ENCODE measurements at places on chromosomes 1 and 21.

GRCh38 chr1:246246430-246246829 is 260.6 kb downstream of the SMYD3 start:
- no peak for DNase-seq

GRCh38 chr21:41142051-41142795 is 25.7 kb upstream of the BACE2 start:
- peak; percentile 67 for DNase-seq

DNA sequence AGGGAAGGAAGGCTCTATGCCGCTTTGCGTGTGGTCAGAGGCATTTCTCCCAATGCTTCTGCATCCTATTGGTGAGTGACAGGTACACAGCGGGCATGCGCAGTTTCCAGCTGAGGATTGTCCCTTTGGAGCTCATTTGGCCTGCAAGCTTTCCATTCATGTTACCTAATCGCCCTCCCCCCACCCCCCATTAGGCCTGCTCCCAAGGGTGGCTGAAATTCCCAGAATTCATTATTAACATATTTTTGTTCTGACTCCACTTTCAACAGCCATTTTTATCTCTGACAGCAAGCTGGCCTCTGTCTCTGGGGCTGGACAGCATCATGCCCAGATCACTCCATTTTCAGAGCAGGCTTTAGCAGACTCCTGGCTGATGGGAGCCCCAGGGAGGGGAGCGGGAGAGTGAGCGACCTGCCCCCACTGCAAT is 25.6 kb downstream of the MIS18A start:
- peak; percentile 50 for DNase-seq

GRCh38 chr1:53592521-53592982 is 133.4 kb downstream of the DMRTB1 start:
- no peak for DNase-seq

- no peak for DNase-seq
Observed at GRCh38 chr1:26574719-26575251, 45.2 kb downstream of the RPS6KA1 start.

- DNase-seq: no peak
Observed at GRCh38 chr1:96998466-96998865, 276.9 kb downstream of the PTBP2 start.

GRCh38 chr1:43836267-43836951 is 97.2 kb upstream of the ARTN start:
- DNase-seq: peak; percentile 39

- DNase-seq: no peak
Observed at GRCh38 chr21:21845901-21846300, 847.7 kb downstream of the NCAM2 start.

- DNase-seq: no peak
Observed at GRCh38 chr1:217392441-217392840, 238.4 kb downstream of the GPATCH2 start.

GRCh38 chr21:28277324-28277723 is 715.4 kb downstream of the LTN1 start:
- DNase-seq: no peak

- peak; percentile 69 for DNase-seq
Observed at GRCh38 chr1:25784575-25785051, 15.4 kb upstream of the SELENON start.

DNA sequence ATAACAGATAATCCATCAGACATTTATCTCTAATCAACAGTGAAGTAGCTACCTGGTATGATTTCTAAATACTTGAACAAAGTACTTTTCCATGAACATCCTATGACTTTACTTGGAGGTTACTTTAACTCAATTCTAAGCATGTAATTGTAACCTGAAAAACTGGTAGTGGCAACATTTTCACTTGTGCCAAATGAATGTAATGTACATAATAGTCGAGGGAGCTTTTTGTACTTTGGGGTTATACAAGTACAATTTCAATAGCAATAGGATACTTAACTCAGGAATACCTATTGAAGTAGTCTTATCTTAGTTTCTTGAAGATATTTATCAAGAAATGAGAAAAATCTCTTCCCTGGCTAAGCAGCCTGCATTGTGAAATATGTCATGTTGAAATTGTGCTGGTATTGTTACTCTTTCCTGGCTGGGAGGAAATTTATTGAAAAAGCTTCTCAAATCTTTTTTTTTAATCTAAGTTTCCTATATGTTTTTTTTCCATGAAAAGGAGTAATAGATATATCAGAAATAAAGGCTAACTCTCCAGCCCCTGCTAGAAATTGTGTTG is 33.7 kb upstream of the CACYBP start:
- no peak for DNase-seq

- DNase-seq: no peak
Observed at GRCh38 chr1:83626603-83627002, 372.3 kb downstream of the TTLL7 start.

DNA sequence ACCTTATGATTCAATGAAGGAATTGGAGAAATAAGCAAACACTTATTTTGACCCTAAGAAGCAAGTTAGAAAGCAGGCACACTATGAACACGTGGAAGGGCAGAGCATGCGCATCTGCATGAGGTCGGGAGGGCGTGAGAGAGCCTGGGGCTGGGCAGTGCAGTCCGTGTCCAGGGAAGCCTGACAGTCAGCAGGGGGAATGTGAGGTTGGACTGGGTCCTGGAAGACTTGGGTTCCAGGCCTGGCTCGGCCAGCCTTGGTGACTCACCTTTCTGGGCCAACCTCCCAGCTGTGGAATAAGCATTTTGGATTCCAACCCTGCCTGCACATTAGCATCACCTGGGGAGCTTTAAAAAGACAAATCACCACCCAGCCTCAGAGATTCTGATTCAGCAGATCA is 26.6 kb upstream of the LMX1A start:
- peak; percentile 37 for DNase-seq

- DNase-seq: no peak
Observed at GRCh38 chr1:116767782-116768382, 13.7 kb downstream of the CD2 start.

GRCh38 chr1:9687874-9688582 is 36.5 kb downstream of the PIK3CD start:
- peak; percentile 54 for DNase-seq

- DNase-seq: peak; percentile 38
Observed at GRCh38 chr1:47738560-47739182, 258.5 kb downstream of the TRABD2B start.

- no peak for DNase-seq
Observed at GRCh38 chr1:46577671-46578070, 26.2 kb upstream of the KNCN start.

DNA sequence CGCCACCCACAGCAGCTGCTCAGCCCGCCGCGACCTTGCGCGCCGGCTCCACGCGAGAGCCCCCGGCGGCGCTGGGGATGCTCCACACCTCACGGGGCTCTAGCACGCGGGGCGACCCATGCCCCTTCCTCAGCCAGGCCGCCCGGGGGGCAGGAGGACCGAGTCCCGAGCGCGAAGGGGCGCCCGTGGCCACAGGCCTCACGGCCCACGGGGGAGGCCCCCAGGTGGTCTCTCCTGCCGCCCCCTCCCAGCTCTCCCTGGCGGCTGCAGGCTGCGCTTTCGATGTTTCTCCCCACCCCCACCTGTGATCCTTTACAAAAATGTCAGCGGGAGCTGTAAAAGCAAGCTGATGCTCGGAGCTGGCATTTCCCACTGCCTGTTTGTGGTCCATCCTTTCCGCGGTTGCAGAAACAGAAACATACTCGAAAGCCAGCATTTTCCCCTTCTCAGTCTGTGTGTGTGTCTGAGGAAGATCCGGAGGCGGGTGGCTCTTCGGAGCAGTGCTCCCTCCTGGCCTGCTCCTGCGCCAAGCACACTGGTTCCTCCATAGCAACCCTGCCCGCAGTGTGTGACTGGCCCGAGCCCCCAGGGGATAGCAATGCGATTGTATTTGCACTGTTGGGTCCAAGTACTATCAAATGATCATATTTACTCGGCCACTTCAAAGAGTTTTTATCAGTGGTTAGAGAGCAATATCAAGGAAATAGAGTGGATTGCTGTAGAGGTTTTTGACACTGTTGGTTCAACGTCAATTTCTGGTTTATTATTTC is 2.1 kb downstream of the KIF26B start:
- DNase-seq: peak; percentile 25

DNA sequence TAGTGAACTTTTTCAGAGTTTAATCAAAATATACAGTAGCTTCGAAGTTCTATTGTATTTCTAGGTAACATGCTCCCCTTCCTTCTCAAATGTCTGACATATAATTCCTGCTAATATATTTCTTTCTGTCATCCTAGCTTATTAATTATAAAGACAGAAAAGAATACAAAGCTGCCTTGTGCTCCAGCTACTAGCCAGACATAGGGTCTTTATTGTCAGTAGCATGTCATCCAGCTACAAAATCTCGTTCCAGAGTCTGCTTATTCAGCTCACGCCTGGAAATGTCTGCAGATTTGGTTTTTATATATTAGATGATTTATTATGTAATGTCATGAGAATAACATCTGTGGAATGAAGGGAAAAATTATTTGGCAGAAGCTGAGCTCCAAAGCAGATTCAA is 1102.8 kb downstream of the BRINP3 start:
- DNase-seq: no peak

DNA sequence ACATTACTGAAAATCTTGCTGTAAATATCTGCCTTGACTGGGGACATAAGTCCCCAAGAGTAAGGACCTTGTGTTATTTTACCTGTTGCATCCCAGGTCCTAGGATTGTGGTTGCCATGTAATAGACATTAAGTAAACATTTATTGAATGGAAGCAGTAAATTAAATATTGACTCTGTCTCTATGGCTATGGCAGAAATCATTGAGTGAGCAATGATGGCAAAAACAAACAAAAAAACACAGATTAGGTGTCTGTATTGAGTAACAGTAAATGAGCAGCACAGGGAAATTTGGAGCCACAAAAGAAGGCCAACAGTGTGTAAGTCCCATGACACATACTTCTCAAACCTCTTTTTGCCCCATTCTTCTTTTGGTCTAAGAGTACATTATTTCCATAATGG is 240.4 kb downstream of the NFIA start:
- DNase-seq: no peak

GRCh38 chr1:108557296-108557695 is 2.6 kb upstream of the EEIG2 start:
- DNase-seq: no peak

- no peak for DNase-seq
Observed at GRCh38 chr1:54795356-54795665, 5.8 kb downstream of the TTC22 start.

DNA sequence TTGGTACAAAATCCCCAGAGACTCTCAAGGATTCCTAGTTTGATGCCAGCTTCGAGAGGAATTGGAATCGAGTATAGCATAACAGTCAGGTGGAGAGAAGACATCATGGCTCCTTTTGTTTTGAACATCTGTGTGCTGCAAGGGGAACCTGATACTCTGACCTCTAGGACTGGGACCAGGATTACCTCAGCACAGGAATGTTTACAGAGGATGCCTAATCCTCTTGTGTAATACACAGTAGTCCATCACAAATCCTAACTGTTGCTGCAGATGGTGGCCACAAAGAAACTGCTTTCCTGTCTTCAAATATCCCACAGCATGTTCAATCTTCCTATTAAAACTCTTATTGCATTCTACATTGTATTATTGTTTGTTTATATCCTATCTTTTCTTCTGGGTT is 111.8 kb upstream of the PRMT6 start:
- no peak for DNase-seq

DNA sequence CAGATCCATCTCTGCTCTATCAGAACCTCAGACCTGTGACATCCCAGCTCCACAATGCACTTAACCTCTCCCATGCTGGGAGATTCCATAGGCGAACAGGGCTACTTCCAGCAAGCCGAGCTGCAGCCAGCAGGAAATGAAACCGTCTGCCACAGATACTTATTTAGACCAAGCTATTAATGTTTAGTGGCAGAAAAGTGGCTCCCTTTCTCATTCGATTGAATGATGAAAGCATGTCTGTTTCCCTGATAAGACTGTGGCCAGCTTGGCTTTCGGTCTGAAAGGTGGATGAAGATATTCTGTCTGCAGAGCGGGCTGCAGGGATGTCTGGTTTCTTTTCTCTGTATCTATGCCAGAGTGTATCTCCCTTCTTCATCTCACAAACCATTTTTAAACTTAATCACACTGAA is 146.4 kb downstream of the GREM2 start:
- no peak for DNase-seq

DNA sequence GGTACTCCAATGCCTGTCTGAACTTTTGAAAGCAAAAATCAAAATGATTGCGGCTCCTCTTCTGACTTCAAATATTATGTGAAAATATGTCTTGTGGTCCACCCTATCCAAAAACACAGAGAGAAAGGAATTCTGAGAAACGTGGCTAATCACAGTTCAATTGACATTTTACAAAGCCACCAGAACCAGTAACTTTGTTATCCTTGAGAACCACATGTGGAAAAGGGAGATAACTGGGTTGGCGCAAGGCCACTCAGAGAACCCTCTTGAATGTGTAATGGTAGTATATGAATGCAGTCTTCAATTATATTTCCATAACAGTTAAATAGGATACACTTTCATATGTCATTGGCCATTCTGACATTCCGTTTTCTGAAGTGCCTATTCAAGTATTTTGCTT is 1030.0 kb upstream of the TMPRSS15 start:
- no peak for DNase-seq

DNA sequence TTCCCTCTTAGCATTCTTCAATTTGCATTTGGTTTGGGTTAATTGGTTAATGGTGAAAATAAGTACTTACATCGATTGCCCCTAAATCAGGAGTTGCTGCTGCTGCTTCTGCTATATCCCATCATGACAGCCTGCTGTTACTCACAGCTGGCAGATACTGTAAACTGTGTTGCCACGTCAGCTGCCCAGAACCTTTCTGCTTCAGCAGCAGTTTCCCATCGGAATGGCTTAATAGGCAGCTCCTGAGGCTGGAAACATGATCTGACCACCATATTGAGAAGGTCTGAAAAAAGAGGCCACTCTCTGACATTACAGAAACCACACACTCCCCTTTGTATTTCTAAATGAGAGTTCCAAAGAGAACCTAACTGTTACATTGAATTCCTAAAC is 14.3 kb upstream of the SEC16B start:
- peak; percentile 87 for DNase-seq

DNA sequence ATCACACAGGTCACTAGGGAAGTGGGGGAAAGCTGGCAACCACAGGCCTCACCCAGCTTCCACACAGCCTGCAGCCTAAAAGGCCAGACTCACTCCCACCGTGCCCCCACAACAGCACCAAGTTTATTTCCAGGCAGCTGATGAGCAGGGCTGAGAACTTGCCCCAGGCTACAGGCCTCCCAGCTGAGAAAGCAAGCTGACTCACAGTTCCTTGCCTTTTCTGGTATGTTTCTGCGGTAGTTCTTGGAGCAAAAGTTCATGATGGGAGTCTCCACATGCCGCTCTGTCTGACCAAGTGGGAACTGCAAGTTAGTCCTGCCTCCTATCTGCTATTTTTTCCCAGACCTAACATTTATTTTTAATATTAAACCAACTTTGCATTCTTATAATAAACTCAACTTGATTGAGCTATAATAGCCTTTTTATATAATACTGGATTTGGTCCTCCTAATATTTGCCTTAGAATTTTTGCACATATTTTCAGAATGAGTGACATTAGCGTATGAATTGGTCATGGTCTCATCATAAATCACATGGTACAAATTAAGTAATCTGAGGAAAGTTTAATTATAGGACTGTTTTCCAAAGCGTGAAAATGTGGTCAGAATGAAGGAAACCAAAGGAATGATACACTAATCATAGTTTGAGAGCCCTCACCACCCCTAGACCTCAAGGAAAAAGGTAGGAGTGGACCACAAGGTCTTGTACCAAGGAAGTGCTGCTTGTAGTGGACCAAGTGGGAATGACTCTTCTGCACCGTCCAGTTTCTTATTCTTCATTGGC is 30.7 kb downstream of the RPAP2 start:
- DNase-seq: peak; percentile 97

GRCh38 chr1:201591348-201591747 is 52.4 kb downstream of the NAV1 start:
- no peak for DNase-seq

Data from EL (cell line).